ENCODE measurements at places on chromosomes 11 and 22.

- DNase-seq: no peak
Measured at GRCh38 chr11:116721988-116722387, 50.8 kb downstream of the BUD13 start.

DNA sequence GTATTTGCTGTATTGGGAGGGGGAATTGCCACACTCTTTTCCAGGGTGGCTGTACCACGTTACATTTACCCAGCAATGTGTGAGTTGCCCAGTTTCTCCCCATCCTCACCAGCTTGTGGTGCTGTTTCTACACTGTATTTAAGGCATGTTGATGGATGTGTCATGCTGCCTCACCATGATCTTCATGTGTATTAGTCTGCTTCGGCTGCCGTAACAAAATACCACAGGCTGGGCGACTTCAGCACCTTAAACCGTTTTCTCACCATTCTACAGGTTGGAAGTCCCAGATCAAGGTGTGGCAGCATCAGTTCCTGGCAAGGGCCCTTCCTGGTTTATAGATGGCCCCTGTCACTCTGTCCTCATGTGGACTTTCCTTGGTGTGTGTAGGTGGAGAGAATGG lies 169.7 kb downstream of the IGLL1 start:
- no peak for DNase-seq

- DNase-seq: no peak
Measured at GRCh38 chr11:114847306-114847975, 169.1 kb downstream of the NXPE2 start.

GRCh38 chr11:78200553-78200952 lies 11.8 kb downstream of the USP35 start:
- no peak for DNase-seq
